ENCODE measurements at places on chromosomes 11 and 22.

- DNase-seq, result no peak
Measured at GRCh38 chr11:67270256-67271204, 4.3 kb downstream of the GRK2 start.

- DNase-seq, result no peak
Measured at GRCh38 chr11:9332655-9333054, 18.3 kb upstream of the TMEM41B start.

GRCh38 chr11:91967026-91967690, 257.5 kb upstream of the FAT3 start:
- DNase-seq, result no peak

GRCh38 chr11:9741260-9741659, 77.4 kb downstream of the SWAP70 start:
- no peak for DNase-seq

DNA sequence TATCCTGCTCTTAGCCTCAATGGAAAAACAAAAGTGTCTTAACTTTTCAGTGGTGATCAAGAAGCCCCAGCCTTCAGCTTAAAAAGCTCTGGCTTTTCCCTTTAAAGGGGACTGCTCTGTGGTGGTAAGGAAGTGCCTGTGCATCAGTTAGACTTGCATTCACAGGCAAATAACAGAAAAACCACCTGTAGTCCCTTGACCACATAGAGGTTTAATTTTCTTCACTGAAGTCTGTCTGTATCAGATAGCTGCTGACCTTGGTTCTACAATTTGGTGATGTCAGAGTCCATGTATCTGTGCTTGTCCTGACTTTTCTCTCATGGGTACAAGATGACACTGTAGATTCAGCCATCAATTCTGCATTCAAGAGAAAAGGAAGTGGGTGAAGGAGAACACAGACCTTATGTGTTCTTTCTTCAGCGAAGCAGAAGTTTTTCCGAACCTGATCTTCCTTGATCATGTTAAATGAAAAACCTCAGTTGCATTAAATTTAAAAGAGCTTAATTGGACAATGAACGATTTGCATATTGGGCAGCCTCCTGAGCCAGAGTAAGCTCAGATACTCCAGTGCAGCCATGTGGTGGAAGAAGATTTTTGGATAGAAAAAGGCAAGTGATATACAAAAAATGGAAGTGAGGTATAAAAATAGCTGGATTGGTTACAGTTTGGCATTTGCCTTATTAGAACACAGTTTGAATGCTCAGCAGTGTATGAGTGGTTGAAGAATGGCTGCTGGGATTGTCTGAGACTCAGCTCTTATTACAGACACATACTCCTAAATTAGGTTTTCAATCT, 43.2 kb upstream of the RDX start:
- no peak for DNase-seq

DNA sequence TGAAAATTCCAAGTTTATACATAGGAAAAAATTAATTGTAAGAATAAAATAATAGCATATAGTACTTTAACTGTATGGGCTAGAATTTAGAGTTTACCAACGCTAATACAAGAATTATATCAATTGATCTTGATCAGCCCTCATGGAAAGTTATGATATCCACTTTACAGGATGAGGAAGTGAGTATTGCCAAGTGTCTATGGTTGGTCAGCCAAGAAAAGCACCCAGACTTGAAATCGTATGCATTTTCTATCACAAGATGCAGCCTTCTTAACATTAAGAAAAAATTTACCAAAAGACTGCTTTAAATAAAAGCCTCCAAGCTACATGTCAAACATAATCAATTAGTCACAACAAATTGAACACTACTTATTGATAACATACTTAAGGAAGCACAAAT, 53.0 kb downstream of the DDI1 start:
- no peak for DNase-seq

- no peak for DNase-seq
Measured at GRCh38 chr11:60852117-60852981, 3.4 kb downstream of the PTGDR2 start.

DNA sequence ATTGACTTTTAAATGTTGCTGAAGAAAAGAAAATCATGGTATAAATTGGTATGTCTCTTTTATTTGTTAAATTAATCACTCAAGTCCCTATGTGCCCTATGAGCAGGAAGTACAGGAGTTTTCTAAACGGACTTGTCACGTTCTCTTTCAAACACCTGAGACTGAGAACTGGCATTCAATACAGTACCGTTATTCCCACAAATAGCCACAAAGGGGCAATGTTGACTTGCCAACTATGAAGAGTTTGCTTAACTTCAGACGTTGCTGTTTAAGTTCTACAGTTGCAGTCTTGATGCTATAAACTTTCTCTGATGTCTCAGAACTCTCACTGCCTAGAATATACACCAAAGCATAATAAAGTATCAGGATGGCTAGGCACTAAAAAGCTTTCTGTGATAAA, 7.6 kb downstream of the OR56A1 start:
- no peak for DNase-seq

DNA sequence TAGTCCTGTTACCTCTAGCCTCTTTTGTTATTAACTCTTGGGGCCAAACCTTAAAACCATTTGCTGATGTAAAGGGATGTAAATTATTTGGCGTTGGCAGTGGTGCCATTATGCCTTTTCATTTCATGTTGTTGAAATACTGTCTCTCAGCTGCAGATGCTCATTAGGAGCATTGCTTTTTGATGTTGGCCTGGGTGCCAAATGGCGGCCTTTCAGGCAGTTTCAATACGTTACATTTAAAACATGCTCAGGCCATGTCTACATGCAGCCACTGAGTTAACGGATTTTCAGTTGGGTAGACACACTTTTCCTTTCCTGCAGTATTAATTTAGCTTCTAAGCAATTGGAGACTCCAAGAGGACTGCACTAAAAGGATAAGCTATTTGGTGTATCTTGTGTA, 5.3 kb downstream of the NCAM1 start:
- no peak for DNase-seq

- no peak for DNase-seq
Measured at GRCh38 chr11:116388146-116388545, 384.6 kb downstream of the BUD13 start.

DNA sequence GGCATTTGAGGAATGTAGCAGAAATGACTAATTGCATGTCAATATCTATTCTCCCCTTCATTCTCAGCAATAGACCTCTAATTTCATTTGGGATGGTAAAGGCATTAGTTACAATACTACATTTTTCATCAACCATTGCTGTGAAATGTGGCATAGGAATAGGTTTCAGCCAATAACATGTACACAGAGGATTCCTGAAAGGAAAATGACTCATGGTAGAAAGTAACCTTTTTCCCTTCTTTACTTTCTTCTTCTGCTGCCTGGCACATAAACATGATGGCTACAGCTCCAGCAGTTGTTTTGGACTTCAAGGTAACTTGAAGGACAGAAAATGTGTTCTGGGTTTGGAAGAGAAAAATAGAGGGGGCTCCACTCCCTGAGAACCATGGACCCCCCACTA, 231.8 kb upstream of the CTSC start:
- DNase-seq, result no peak

DNA sequence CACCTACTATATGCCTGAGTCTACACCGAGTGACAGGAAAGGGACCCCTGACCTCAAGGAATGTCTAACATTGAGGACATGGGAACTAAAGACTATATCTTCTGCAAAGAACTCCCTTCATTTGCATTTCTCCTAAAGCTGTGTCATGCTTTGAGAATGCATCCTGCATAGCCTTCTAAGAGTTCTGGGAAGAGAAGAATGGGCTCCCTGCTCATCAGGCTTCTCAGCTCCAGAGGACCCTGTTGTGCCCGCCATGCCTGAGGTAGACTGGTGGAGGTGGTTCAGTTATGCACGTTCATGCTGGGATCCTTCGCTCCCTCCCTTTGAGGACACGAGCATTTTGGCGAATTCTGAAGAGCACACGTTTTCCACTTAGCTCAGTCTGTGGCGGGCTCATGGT, 63.3 kb downstream of the GRIK4 start:
- no peak for DNase-seq

- DNase-seq, result no peak
Measured at GRCh38 chr11:76321820-76322524, 59.0 kb downstream of the THAP12 start.

DNA sequence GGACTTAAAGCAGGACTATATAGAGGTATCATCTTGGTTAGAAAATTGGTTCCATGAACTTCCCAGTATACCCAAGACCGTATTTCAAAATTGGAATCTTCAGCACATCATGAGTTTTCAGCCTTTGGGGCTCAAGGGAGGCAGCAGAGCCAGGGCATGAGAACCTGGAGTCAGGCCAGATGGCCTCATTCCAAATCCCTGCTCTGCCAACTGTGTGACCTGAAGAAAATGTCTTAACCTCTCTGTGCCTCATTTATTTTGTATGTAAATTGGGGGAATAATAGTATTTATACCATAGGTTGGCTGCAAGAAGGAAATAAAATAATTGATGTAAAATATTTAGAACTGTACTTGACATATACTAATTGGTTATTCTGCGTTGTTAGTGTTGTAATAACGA, 987.6 kb downstream of the TBC1D22A start:
- no peak for DNase-seq

DNA sequence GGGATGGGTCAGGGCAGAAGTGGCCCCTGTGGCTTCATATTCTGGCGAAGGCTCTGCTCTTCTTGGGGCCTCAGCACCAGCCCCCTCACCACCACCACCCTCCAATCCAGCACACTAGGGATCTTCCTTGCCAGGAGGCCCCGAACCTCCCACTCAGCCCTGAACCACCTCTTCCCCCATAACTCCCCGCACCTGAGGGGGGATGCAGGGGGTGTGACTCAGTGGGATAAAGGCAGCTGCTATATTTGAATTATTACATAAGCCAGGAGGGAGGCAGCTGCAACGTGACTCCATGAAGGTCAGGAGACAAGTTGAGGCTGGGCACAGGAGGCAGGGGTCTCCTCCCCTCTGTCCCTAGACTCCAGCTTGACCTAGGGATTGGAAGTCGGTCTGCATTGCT, 5.6 kb upstream of the PDE2A start:
- no peak for DNase-seq

- DNase-seq, result no peak
Measured at GRCh38 chr11:122264121-122264520, 148.1 kb upstream of the BLID start.

DNA sequence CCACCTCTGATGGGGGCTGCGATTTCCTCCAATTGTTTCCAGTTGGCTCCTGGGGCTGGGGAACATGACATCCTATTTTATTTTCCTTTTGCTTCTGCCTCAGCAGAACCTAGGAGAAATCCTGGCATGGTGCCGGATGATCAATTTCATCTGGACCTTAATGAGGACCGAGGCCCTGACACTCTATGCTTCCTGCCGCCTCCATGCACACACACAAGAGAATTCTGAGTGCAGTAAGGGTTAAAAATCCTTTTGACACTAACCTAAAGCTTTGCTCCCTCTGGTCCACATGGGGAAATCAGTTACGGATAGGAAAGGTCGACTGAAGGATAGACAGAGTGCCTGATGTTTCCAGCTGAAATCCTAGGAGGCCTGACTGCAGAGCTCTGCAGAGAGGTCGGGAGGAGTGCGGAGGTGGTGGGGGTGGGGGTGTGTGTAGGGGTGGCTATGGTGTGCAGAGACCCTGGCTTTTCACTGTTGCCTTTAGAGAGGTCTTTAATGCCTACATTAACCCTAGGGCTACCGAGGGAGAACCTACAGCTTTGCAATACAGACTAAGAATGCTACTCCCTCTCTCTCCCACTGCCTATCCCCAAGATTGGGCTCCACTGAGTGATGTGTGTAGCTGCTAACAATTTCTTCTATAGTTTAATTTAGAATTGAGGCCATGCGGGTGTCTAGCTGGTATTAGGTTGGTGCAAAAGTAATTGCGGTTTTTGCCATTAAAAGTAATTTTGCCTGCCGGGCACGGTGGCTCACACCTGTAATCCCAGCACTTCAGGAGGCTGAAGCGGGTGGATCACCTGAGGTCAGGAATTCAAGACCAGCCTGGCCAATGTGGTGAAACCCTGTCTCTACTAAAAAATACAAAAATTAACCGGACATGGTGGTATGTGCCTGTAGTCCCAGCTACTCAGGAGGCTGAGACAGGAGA, 53.6 kb upstream of the INCENP start:
- DNase-seq, result no peak

DNA sequence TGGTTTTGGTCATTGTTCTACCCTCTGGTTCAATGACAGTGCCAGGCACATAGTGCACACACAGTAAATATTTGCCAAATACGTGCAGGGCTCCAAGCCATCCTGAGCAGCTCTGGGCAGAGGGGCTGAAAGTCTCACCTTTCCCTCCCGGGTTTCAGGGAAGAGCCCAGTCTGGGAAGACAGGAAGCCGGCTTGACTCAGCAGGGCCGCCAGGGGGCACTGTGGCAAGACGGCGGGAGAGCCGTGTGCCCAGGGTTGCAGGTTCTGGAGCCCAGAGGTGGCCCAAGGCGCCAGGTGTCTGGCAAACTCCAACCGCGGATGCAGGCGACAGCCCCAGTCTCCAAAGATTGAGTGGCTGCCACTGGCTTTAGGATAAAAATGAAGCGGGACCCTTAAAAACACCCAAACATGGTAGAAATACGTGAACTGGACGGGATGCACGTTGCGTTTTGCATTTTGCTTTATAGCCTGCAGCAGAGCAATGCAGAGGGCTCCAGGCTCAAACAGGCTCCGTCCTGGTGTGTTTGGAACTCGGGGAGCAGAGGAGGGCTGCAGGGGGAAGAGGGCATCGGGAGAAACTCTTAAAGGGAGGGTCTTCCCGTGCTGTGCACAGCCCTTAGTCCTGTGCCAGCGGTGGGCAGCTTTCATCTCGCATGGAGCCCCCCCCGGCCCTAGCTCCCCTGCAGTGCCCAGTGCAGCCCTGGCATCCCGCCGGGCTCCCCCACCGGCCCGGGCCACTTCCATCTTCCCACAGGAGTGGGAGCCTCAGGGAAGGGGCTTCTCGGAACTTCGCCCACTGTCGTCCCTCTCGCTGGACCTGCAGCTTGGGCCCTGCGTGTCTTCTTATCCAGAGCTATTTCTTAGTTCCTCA, 10.7 kb downstream of the KRTAP5-5 start:
- no peak for DNase-seq

DNA sequence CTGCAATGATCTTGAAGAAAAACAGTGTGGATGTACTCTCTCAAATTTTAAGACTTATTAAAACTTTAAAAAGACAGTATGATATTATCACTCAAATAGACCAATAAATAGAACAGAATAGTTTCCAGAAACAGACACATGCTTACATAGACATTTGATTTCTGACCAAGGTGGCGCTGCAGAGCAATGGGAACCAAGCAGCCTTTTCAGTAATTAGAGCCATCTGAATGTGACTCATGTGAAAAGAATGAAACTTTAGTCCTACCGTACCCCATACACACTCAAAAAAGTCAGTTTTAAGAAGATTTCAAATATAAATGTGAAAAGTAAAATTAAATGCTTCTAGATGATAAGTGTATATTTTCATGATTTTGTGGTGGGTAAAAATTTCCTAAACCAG, 74.2 kb upstream of the MS4A8 start:
- no peak for DNase-seq

- DNase-seq, result no peak
Measured at GRCh38 chr11:116461789-116462188, 311.0 kb downstream of the BUD13 start.

Data from stimulated activated CD4-positive, alpha-beta T cell treated with anti-CD3 and anti-CD28 coated beads, TNF-alpha, amount 100 ng/mL, for 1 hour (primary cell).